NCI-H524 (cell line): ENCODE measurements at places on chromosomes 13 and 19.

- no peak for DNase-seq
These were observed 187.5 kb downstream of the TM9SF2 start for GRCh38 chr13:99688776-99689175.

DNA sequence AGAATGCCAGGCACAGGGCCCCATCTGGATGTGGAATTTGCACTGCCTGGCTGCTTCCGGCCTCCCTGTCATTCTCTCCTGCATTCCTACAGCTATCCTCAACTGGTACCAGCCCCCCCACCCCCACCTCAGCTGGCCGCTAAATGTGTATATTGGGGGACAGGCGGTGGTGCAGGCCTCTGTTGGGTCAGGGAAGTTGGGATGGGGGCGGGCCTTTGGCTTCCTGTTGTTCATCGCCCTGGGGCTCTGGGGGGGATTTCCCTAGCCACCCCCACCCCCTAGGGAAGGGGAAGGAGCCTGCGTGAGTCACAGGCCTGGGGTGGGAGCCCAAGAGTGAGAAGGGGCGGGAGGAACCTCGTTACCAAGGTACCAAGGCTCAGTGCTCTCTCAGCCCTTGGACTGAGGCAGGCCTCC lies 10.6 kb downstream of the POU2F2 start:
- no peak for DNase-seq

GRCh38 chr13:40665126-40666044 lies 1.1 kb downstream of the FOXO1 start:
- DNase-seq, result peak; percentile 27

DNA sequence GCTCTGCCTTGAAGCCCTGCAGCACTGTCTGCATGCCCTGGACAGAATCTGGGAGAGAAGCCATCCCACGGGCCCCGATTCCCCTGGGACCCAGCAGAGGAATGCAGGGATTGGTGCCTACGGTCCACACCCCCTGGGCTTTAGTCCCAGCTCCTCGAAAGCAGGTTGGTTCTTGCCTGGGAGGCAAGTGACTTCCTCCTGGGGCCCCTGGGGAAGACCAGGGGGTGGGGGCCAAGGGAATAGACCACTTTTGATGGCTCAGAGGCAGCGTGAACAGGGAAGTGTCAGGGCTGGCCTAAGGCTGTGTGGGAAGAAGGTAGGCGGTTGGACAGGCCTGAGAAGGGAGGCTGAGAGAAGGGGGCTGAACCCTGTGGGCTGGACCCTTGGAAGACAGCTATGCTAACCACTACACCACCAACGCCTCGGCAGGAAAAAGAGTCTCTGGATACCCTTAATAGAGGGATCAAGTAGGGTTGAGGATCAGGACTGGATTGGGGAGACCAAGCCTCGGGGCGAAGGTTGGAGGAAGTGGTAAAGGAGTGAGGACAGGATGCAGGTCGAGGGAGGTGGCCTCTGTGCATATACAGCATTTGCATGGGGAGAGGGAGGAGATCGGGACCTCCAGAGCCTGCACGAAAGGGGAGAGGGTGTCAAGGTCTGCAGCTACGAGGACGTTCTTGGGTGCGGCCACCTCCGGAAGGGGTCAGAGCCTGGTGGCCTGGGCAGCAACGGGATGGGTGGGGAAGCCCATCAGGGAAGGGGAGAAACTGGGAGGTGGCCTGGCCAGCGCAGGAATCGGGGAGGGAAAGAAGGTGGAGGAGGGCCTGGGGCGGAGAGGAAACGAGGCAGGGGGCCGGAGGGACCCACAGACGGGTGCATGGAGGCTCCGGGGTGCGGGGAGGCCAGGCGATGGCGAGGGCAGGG lies 709 bp downstream of the DPP9 start:
- DNase-seq, result no peak

GRCh38 chr13:30978981-30979956 lies 46.8 kb downstream of the TEX26 start:
- DNase-seq, result peak; percentile 59

- DNase-seq, result no peak
These were observed 13.1 kb downstream of the IRS2 start for GRCh38 chr13:109773276-109773675.

DNA sequence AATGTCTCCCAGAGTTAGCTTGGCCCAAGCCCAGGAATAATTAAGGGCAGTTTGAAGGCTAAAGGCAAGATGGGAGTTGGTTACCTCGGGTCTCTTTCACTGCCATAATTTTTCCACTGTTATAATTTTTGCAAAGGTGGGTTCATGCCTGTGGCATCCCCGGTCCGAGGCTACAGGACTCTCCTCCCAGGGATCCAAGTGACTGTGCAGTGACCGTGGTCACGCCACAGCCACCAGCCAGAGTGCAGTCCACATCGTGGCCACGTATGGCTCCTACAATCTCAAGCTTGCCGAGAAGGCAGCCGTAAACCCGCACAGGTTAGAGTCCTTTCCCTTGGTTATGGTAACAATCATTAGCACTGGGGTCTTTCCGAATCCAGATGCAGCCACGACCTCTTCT lies 36.8 kb downstream of the C13orf46 start:
- no peak for DNase-seq

- DNase-seq, result no peak
These were observed 67.4 kb upstream of the UBAC2 start for GRCh38 chr13:99133230-99133629.

- no peak for DNase-seq
These were observed 29.1 kb upstream of the POP4 start for GRCh38 chr19:29576761-29577648.
